CD4-positive, alpha-beta T cell treated with Interleukin-15 for 4 hours (primary cell): ENCODE measurements at places on chromosomes 13 and 19.

DNA sequence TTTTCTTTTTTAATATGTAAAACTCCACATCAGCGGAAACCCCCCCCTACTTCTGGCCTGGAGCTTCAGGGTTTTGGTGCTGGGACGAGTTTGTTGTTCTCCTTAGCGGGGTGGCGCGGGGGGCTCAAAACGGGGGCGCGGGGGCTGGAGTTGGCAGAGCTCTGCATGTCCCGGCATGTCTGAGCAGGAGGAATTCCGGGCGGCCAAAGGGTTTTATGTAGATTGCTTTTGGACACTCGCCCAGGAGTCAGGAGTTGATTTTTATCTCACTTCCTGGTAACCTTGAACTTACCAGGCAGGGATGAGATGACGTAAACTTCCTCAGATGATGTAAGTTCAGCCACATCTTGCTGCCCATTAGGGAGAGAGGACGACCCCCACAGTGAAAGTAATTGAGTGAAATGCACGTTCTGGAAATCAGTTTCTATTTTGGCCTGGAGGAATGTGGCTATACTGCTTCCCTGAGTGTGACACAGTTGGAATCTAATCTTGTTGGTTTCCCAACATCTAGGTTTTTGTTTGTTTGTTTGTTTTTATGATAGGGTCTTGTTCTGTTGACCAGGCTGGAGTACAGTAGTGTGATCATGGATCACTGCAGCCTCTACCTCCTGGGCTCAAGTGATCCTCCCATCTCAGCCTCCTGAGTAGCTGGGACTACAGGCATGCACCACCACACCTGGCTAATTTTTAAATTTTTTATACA lies 21.0 kb upstream of the GDF15 start:
- DNase-seq: no peak

DNA sequence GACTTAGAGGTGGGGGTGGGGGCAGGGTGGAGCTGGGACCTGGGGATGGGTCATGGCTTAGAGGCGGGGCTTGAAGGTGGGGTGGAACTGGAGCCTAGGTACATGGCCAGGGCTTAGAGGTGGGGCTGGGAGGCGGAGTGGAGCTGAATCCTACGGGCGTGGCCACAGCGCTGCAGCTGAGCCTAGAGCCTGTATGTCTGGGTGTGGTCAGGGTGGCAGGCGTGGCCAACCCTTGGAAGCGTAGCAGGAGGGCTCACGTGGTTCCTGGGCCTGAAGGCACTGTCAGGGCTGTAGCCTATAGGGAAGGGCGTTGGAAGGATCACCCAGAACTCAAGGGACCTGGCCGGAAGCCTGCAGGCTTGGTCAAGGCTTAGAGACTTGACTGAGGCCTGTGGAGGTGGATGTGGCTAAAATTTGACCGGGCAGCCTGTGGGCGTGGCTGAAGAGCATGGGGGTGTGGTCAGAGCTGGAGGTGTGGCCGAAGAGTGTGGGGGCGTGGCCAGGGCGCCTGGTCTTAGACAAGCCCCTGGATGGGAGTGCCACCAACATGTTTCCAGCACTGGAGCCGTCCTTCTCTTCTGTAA lies 24.3 kb downstream of the COLGALT1 start:
- no peak for DNase-seq

DNA sequence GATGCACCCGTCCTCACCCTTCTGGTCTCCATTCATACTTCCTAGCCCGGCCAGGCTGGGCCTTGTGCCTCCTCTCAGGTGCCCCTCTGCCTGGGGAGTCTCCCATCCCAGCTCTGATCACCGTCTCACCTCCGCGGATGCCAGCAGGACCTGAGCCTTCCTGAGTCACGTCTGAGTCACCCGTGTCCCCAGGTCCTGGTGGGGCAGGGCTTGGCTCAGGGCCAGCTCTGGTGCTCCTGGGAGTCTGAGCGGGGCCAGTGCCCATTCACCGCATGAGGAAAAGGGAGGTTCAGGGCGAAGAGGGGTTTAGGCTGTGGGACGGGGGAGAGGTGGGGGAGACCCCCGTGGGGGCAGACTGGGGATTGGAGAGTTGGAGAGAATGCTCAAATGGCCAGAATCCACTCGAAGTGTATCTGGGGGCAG lies 593 bp downstream of the ATP8B3 start:
- DNase-seq: peak; percentile 55

DNA sequence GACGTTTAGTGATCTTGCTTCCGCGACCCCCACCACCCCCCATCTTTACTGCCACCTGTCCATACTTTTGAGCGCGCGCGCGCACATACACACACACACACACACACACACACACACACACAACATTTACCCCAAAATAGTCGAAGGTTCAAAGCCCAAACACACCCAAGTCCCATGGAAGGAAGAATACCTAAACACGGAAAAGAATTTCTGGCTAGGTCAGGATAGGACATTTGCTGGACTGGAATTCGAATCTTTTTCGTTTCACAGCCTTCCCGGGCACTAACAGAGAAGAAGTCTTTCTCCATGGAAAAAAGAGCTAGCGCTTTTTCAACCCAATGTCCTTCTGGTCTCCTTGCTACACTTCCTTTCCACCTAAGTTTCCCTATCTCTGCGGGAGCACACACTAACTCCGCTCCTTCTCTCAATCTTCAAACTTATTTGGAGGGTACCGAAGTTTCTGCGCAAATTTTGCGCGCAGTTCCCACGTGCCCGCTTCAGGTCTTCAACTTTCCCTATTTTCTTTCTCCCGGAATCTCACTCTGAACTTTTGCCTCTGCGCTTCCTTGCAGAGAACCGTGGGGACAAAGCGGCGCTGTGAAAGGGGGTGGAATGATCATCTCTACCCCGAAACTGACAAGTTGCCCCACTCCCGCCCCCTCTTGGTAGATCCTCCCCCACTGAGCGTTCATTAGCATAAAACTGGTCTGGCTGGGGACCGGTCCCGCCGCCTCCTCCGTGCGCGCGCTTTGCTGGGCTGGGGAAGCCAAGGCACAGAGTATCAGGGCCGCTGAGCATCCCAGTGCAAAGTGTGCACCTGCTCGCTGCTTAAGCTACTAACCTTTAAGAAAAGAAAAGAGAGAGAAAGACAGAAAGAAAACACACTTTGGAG lies 2.7 kb downstream of the DACH1 start:
- no peak for DNase-seq

DNA sequence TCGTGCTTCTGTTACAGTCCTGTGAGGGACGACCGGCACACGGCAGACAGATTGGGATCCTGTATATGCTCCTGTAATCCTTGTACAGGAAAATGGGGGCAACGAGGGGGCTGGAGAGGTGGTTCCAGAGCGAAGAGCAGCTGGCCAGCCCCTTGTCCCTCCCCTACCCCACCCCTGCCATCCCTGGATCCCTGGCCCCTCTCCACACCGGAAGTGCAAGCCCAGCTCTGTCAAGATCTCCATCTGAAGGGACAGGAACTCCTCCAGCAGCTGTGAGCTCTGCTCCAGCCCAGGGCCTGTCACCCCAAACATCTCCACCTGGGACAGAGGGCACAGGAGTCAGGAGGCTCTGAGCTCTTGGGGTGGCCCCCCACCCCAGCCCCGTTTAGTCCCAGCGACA lies 5.5 kb upstream of the CCER2 start:
- no peak for DNase-seq

GRCh38 chr19:55173186-55173713 lies 6.8 kb upstream of the DNAAF3 start:
- DNase-seq: no peak

DNA sequence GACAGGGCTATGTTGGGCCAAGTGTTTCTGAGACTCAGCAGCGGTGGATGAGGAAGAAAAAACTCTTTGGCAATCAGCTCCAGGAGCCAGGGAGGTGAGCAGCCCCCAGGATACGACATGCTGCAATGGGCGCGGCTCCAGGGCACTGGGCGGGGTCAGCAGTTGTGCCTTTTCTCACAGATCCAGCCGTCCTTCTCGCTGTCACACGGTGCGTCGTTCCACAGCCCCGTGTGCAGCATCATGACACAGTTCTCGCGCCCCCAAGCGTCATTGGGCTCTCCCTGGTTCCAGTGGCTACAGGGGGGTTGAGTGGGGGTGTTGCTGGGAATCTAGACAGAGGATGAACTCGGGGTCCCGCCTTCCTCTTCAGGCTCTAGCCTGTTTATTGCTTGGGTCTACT lies 2.7 kb downstream of the CLEC4G start:
- DNase-seq: no peak

DNA sequence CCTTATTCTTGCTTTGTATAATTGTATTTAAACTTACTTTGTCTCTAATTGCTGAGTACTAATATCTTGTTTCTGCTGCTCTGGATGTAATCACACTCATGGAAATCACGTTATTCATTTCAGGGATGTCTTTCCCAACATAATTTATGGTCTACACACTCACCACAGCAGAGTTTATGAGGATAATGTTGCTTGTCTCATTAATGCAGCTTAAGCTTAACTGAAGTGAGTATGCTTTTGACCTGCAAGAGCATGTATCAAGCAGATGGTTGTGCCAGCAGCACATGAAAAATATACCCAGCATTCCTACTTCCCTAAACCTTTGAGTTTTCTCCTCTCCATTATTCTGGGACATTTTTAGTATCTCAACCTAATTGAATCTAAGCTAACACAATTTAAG lies 1080.9 kb downstream of the SLITRK5 start:
- DNase-seq: no peak
